GM04503 (cell line): ENCODE measurements at places on chromosomes 3 and 15.

GRCh38 chr3:42935472-42935871 lies 29.5 kb downstream of the ZNF662 start:
- DNase-seq, result no peak

- DNase-seq, result no peak
Measured at GRCh38 chr15:94001255-94001801, 230.0 kb upstream of the MCTP2 start.

DNA sequence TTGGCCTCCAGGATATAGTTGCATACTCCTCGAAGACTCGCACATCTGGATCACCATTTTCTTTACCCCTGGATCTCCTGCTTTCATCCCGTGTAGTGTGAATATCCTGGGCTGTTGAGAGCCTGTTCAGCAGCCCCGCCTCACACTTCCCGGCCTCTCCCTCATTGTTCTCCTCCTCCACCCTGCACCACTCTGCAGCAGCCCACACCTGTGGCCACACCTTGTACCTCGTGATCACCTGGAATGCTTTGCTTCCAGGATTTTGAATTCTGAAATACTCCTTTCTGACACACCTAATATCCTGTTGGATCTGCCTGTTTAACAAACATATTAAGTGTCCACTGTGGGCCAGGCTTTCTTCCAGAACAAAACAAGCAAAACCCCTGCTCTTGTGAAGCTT lies 14.4 kb downstream of the ABHD17C start:
- DNase-seq, result no peak

DNA sequence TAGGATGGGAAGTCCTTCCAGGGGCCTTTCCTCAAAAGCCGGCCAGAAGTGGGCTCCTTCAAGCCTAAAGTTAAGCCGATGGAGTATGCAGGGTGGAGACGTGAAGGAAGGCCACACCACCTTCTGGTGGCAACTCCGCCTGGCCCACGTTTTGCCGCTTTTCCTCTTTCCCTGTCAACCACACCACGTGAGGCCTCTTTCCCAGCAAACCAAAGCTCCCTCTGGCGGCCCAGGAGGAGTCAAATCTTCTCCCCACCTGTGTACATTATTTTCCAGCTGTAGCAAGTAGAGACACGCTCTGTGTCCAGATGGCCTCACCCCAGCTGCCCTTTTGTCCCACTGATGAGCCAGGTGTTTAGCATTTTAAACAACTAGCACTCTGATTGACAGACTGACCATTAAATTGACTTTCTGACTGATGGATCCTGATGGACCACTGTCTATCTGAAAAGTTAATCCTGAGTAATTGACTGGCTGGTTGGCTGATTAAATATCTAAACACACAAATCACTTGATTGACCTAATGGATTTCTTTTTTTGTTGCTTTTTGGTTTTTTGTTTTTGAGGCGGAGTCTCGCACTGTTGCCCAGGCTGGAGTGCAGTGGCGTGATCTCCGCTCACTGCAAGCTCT lies 59.6 kb upstream of the ZBTB38 start:
- no peak for DNase-seq

GRCh38 chr3:18444595-18445400 lies 19.7 kb upstream of the SATB1 start:
- DNase-seq, result no peak

GRCh38 chr15:71654720-71655174 lies 155.6 kb upstream of the NR2E3 start:
- no peak for DNase-seq

GRCh38 chr3:131388490-131388799 lies 6.9 kb downstream of the NUDT16 start:
- DNase-seq, result no peak

DNA sequence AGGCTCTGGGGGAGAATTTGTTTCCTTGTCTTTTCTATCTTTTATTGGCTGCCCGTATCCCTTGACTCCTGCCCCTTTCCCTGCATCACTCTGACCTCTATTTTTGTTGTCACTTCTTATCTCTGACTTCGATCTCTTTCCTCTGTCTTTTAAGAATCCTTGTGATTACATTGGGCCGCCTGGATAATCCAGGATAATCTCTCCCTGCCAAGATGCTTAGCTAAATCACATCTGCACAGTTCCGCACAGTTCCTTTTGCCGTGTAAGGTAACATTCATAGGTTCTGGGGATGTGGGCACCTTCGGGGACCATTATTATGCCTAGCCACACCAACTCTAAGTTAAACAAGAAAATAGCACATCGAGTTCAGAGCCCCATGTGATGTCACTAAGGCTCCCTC lies 103.0 kb upstream of the DPPA4 start:
- no peak for DNase-seq

- no peak for DNase-seq
Measured at GRCh38 chr3:115708540-115708939, 85.2 kb downstream of the GAP43 start.

DNA sequence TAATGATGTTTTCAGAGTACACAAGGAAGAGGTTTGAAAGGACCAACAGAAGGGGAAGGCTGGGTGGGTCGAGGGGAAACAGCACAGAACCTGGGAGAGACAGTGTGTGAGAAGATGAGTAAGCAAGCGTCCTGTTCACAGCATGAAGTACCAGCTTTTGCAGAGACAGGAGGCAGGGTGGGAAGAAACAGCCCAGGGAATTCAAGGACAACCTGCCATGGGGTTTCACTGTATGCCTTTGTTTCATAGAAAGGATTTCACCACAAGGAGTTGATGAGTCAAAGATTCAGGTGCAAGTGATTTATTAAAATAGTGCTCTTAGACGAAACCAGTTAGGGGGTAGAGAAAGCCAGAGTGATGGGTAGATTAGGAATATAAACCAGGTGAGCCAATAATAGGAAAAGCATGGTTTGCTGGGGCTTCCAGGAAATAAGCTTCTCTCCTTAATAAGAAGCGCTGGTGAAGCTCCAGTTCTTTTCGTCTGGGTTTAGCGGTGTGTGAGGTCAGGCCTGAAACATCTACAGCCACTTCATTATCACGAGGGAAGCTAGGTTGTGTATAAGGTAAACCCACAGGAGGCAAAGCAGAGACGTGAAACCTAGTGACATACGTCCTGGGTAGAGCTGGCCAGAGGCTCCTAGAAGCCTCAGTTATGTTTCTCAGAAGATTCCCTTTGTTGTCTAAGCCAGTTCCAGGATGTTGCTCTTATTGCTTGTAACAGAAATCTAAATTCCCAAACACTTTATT lies 3.9 kb downstream of the HHLA2 start:
- DNase-seq, result no peak
